ENCODE measurements at places on chromosomes 5 and 9.

GRCh38 chr9:18358325-18358724 lies 115.6 kb upstream of the ADAMTSL1 start:
- no peak for DNase-seq

DNA sequence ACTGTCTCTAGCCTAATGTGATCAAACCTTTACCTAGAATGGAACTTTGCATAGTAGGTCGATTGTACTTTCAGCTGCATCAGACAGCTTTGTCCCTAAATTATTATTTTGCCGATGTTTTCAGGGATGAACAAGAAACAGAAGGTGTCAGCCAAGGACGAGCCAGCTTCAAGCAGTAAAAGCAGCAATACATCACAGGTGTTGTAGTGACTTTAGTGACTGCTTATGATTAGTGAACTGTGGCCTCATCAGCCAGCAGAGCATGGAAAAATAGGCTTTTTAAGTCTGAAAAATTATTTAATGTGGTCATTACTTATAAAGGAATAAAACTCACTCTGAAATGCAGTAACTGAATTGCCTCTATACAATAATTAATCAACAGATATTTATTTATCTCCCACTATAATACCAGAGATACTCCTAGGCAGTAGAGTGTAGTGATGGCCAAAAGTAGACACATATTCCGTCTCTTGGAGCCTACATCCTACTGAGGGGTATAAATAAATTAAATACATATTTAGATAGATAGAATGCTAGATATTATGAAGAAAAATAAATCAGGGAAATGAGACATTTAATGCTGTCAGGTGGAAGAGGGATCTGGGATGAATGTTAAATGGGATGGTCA lies 166.3 kb downstream of the PARP8 start:
- no peak for DNase-seq

- DNase-seq, result no peak
Observed at GRCh38 chr5:145292278-145292677, 542.9 kb downstream of the PRELID2 start.

DNA sequence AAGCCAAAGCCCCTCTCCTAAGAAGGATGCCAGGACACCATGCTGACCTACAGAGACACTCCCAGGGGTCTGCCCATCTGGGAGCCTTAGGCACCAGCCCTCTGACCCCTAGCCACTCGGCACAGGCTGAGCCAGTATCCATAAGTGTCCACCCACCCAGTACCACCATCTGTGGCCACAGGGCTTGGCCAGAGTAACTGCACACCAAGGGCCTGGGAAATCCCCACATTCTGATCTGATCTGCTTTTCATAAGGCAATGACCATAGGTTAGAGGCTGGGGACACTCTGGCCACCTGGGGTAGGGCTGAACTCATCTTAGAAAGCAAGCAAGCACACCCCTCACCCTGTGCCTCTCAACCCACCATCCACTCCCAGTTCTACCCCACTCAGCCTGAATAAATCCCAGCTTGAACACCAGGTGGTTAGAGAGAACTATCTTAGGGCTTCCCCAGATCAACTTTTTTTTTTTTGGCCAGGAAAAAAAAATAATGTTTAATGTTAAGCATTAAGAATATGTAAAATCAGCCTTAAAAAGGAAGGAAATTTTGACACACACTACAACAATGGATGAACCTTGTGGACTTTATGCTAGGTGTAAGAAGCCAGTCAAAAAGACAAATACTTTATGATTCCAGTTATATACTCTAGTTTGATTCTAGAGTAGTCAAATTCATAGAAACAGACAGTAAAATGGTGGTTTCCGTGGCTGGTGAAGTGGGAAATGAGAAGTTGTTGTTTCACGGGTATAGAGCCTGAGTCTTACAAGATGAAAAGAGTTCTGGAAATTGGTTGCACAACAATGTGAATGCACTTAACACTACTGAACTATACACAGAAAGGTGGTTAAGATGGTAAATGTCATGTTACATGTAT lies 6.2 kb downstream of the GNPDA1 start:
- DNase-seq, result no peak

GRCh38 chr9:133238272-133238850 lies 29.3 kb upstream of the OBP2B start:
- no peak for DNase-seq

DNA sequence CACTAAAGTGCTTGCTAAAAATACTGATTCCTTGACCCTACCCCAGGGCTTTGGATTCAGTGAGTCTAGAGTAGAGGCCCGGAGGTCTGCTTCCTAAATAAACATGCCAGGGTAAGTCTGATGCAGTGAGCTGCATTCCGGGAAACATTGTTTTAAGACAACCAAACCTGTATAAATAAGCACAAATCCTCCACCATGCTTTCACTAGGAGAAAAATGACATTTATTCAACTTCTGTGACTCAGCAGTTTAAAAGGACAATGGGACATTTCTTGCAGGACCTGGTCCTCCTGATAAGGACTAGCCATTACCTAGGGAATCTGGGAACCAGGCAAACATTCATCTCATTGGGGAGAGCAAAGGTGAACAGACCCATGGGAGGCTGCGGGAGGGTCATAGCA lies 335.3 kb downstream of the MLLT3 start:
- no peak for DNase-seq

DNA sequence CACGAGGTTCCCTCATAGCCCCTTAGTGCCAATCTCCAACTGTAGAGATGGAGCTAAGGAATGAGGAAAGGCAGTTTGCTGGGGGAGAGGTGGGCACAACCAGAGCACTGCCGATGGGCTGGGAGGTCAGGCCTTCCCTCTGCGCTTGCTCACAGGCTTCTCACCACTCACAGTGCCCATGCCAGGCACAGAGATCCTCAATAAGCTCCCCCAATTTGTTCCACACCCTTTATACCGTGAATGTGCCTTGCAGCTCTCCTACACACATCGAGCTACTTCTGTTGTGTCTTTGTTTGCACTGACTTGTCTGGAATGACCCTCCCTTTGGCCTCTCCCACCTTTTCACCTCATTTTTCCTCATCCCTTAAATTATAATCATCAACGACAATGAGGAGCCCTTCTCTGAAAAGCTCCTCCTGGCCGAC lies 1.6 kb upstream of the HK3 start:
- DNase-seq, result no peak

DNA sequence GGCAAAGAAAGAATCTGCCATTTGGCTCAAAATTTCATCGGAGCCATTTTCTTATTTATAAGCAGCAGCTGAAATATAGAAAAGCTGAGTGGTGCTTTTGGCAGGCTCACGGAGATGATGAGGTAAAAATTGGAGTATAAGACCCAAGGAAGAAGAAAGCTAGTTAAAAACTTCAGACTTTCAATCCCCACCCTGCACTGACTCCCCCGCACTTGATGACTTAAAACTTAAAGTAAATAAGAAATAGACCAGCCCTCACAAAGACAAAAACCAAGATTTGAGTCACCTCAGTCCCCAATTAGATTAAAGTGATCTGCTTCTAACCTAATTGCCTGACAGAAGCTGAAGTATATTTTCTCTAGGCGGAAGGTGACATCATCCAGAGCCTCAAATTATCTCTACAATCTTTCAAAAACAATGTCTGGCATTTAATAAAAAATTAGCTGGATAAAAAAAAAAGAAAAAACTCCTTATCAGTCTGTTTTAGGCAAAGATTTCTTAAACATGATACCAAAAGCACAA lies 124.0 kb upstream of the PJA2 start:
- no peak for DNase-seq

DNA sequence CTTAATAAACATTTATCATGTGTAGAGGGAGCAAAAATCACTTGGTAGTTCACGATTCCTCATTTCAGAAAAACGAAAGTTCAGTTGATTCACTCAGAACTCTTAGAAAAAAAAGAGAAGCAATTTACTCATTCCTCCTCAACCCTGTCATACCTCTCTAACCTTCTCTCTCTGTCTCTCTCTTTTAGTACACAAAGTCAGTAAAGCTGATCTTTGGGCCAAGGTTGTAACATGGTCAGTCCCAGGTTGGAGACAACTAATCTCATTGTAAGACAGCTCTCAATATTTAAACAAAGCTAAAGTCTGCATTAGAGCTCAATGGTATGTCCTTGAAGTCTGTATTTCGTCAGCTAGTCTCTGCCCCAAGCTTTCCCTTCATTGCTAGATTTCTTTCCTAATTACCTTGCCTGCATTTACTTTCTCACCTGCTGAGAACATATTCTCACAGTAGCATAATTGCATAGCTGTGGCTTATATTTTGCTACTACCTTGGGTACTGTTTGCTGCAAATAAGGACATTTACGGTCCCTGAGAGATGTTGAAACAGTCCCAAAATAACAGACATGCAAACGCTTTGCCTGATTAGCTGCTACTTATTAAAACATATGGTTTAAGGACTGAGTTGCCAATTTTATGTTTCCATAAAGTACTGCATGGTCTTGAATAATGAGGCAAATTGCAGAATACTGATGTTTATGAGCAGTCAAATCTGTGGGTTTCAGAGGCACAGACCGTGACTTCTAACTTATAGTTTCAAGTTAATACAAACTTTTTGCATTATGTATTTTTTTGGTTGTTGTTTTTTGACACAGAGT lies 138.3 kb downstream of the GPBP1 start:
- no peak for DNase-seq

DNA sequence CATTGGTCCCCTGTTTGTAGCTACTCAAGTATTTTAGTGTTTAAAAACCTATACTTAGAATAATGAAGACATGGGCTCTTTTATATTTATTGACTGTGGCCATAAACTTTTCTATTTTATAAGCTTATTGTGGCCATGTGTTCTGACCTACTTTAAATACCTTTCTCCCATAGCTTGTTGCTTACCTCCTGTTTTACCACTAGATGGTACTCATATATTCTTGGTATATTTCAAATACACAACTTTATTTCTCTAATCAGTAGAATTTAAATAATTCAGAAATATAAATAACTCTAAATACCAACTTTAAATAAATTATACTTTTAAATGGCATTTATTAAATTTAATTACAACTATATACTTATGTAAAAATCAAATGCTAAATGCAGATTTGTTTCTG lies 498.0 kb downstream of the PRDM9 start:
- no peak for DNase-seq

- DNase-seq, result no peak
Observed at GRCh38 chr9:31587146-31587545, 797.3 kb upstream of the ACO1 start.

- DNase-seq, result no peak
Observed at GRCh38 chr5:99119326-99119725, 190.5 kb upstream of the CHD1 start.

GRCh38 chr5:131587541-131587940 lies 47.5 kb downstream of the RAPGEF6 start:
- no peak for DNase-seq

DNA sequence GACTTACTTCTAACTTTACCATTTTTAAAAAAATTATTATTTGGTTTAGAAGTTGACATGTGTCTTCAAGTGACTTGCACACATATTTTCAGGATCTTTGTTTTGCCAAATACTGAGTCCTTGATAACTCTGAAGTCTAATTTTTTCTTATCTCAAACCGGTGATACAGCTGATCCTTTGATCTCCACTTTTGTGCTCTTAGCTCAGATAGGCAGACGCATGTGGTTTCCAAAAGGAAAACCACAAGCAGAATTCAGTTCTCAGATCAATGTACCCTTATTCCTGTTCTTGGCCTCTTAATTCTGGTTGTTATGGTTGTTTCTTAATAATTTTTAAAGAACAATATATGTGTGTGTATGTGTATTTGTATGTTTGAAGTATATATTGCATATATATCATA lies 238.3 kb upstream of the EDIL3 start:
- DNase-seq, result no peak

DNA sequence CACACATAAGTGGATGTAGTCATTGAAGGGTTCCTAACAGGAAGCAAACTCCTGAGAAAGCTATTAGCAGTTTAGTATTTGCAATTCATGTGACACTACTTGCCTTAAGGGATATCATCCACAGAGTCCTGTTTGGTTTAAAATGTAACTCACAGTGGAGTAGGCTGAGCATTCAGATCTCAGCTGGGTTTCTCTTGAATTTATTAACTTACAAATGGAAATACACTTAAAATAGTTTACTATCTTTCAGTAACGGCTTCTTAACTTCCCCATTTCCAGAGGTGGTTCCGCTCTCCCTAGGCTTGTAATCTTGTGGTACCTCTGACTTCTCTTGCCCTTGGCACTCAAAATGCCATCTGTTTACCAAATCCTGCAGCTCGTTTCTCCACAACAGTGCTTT lies 660.7 kb upstream of the ADAMTS16 start:
- no peak for DNase-seq

GRCh38 chr5:93620487-93621326 lies 37.7 kb downstream of the NR2F1 start:
- DNase-seq, result no peak

GRCh38 chr5:54727874-54728587 lies 210.5 kb downstream of the SNX18 start:
- no peak for DNase-seq

- DNase-seq, result no peak
Observed at GRCh38 chr5:82162573-82162972, 115.6 kb downstream of the RPS23 start.

DNA sequence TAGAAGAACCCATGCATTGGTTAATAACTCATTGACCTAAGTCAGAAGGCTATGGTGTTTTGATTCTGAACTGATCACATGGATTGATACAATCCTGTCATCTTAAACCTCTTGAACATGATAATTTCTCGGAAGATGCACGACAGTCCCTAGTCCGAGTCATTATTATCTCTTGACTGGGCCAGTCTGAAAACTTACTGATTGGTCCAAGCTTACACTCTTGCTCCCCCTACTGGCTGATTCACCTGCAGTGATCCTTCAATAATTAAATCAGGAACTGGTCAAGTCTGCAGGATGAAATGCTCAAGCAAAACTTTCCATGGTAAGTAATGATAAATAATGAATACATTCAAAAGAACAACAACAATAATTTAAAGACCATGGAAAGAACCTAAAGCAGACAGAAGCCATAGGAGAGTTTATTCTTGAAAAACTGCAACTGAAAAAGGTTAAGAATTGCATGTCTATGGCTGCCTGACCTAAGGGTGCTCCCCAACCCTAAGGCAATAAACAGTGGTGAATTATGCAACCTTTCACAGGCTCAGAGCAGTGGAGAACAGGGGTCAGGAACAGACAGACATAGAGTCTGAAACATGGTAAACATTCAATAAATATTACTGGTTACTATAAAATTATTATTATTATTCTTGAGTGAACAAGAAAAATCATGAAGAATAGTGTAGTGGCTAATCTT lies 79.3 kb downstream of the BRINP1 start:
- DNase-seq, result no peak

GRCh38 chr5:13003457-13003856 lies 941.0 kb downstream of the DNAH5 start:
- no peak for DNase-seq

- no peak for DNase-seq
Observed at GRCh38 chr9:134399435-134400056, 73.3 kb downstream of the RXRA start.

- DNase-seq, result no peak
Observed at GRCh38 chr5:31232273-31232888, 38.9 kb downstream of the CDH6 start.

GRCh38 chr5:144773628-144774027 lies 603.0 kb downstream of the KCTD16 start:
- no peak for DNase-seq

All from cortex of kidney (tissue), 1 donor.